ENCODE measurements at places on chromosomes 4 and X.

DNA sequence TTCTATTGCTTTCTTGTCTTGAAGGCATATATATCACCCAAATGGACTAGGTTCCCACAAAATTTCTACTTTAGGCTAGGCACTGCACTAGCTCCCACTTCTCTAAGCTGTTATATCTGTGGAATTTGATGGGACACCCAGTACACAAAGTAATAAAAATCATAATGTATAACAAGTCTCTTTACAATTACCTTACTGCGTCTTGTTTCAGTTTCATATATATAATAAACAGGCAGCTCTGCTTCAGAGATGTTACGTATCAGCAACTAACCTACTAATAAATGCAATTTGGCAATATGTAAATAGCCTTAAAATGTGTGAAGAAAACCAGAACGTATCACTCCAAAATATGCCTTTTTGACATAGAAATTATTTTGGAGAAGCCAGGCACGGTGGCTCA is 42.0 kb upstream of the UGDH start:
- no peak for DNase-seq

- no peak for DNase-seq
These were observed 1.3 kb downstream of the MTHFD2L start for GRCh38 chr4:74159143-74159709.

DNA sequence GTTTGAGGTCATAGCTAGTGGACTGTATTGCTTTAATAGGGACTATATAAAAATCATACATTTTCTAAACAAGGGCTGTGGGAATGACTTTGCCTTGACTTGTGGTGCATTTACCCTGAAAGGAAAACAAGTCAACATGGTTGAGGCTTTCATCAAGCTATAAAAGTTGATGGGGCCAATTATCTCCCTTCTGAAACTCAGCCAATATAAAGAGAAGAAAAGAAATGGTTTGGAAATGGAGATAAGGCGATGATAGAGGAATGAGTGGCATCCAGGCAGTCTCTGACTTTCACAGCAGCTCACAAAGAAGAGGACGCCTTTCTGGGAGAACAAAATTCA is 118.7 kb downstream of the SMARCA1 start:
- no peak for DNase-seq

- DNase-seq, result no peak
These were observed 49.7 kb upstream of the KIAA1210 start for GRCh38 chrX:119177278-119177677.

DNA sequence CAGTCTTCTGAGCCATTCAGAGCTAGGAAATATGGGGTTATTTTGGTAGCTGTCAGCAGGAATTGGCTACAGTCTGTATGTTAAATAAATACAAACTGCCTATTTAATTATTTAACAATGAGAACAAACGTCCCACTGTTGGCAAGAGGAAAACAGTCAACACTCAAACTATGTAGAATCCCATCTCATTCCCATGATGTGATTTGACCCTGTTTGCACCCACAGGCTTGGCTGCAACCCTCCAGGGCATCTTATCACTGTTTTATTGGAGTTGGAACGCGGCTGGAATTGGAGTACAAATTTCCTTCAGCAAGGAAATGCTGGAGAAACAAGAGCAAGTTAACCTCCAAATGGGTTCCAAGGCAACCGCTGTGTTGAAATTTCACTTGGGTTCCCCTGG is 124.0 kb downstream of the KIT start:
- no peak for DNase-seq

- DNase-seq, result no peak
These were observed 8.3 kb downstream of the GPRIN3 start for GRCh38 chr4:89299153-89299791.

DNA sequence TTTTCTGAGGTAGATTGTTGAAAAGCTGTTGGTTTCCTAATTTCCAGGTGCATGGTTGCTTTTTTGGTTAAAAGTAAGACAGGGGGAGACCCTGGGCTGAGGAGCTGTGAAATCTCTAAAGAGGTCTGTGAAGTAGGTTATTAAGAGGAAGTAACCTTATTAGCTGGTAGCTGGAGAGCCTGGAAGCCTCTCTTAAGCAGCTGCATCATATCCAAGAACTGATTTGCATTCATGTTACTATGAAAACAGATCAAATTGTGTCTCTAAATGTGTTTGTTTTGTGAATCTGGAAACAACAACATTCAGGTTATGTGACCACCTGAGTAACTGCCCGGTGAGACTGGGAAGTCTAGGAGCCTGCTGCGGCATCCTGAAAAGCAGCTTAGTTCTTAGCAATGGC is 54.1 kb downstream of the ARHGAP10 start:
- no peak for DNase-seq

DNA sequence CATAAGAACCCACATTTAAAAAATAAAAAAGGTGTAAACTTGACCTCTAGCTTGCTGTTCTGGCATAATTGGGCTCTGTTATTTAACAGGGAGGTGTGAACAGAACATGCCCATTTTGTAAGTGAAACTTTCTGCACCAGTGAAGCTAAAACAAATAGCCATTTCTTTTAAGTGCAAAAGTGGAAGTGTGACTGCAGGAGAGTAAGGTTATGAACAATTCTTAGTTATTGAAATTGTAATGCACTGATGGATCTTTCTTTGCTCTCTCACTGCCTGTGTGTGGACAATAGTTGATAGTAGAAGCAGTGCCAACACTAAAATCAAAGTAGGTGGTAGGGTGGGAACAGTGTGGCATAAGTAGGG is 12.6 kb downstream of the P2RY10 start:
- DNase-seq, result no peak

DNA sequence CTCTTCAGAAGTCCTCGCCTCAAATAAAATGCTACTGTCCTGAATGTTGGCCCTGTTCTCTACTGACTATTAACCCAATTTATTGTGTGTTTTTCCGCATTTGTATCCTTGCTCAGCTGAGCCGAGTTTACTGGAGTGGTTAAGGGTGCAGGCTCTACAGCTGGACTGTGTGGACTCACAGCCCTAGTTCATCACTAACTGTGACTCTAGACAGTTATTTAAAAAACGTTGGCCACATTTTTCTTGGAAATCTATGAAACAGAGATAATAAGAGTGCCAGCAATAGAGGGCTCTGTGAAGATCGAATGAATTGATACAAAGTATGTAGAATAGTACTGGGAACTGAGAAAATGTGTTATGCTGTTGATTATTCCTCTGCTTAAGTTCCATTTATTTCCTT is 2.9 kb upstream of the GUF1 start:
- DNase-seq, result no peak

- no peak for DNase-seq
These were observed 19.7 kb downstream of the FAM47E start for GRCh38 chr4:76271248-76271647.

GRCh38 chrX:11992271-11992670 is 146.0 kb upstream of the FRMPD4 start:
- DNase-seq, result no peak

- DNase-seq, result no peak
These were observed at the start of gene IRAK1 for GRCh38 chrX:154019633-154020528. IRAK1 (minus strand) TSS chrX:154019902; CDS start chrX:154019812, 90 bp downstream.

- no peak for DNase-seq
These were observed 54.7 kb downstream of the FAM193A start for GRCh38 chr4:2591189-2591588.

GRCh38 chr4:136573460-136573859 is 958.8 kb downstream of the PCDH18 start:
- DNase-seq, result no peak

- no peak for DNase-seq
These were observed 79.7 kb upstream of the BCOR start for GRCh38 chrX:40177489-40177888.

DNA sequence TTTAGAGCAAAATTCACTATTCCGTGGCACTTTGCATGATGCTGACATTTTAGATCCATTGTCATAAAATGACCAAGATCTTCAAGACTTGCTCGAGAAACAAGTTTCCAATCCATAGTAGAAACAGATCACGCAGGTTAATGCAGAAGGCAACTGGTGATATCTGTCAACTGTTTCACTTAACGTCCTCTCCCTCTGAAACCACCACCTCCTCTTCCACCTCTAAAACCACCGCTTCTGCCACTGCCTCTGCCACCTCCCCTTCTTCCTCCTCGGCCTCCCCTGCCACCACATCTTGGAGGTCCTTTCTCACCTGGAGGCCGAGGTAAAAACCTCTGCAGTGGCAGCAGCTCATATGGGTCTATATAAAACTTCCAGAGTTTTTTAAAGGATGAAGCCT is 84.6 kb upstream of the IRF2 start:
- no peak for DNase-seq

GRCh38 chr4:165539801-165540200 is 161.0 kb downstream of the CPE start:
- DNase-seq, result no peak

GRCh38 chr4:31192341-31192740 is 472.2 kb downstream of the PCDH7 start:
- DNase-seq, result no peak

DNA sequence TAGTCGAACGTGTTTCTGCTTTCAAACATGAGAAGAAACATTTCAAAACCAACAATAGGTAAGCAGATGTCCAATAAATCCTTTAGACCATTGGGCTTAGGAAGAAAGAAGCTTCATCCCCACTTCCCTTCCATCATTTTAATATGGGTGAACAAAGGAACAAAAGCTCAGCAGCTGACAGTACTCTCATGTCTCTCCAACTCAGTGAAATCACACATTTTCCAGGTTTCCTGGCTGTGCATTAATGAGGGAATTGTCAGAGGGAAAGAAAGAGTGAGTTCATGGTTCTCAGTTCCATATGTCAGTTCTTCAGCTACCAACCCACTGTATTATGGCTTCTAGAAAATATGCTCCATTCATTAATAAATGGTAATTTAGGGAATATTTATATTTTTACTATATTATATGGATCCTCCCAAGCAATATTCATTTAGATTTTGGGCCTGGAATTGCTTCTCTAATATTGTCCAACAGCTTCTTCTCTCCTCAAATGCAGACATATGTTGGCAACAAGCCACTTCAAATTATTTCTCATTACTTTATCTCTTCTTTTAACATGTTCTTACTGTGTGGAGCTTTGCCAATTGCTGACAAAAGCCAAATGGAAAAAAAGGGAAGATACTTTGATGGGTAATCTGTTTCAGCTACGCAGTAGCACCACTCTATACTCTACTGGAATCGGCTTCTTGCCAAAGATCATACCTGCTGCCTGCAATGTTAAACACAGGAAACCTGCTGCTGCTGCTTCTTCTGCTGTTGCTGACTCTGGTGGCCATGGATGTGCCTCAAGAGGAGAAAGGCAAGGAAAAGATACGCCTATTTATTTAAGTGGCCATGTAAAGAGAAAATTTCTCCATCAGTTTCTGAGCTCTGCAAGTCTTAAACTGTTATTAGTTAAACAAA is 1757.6 kb downstream of the ARAP2 start:
- DNase-seq, result no peak

- peak; percentile 60 for DNase-seq
These were observed 92.4 kb upstream of the AP1S2 start for GRCh38 chrX:15946783-15947580.

GRCh38 chrX:11266573-11267003 is 26.6 kb upstream of the AMELX start:
- DNase-seq, result no peak

DNA sequence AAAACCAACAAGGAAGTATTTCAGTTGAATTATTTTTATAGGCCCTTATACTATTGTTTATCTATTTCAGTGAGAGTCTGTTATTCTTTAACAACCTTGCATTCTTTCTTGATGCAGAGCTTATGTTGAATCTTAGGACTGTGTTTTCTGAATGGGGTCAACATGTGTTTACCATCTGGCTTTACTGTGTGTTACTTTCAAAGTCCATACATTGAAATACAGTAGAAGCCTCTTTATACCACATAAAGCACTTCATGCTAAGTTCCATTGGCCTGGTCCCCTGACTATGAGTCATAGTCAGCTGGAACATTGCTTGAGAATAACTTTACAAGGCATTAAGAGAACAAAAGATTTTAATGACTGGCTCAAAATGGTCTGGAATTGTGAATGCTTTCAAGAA is 152.6 kb downstream of the GASK1B start:
- peak; percentile 88 for DNase-seq

DNA sequence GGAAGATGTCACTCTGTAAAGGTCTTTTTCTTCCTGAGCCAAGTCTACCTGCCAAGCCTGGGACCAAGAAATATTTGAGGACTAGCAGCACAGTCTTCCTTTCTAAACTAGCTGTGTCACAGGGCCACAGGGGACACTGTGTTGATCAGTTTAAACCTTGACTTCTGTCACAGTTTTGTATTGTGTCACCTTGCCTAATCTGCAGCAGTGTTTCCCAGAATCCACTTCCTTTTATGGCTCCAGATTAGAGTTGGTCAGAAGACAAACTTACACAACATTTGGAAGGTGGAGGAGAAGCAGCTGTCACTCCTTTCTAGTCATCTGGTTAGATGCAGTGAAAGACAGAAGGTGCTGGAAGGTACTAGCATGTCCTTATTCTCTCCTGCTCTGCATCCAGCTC is 143.1 kb upstream of the BCOR start:
- no peak for DNase-seq

DNA sequence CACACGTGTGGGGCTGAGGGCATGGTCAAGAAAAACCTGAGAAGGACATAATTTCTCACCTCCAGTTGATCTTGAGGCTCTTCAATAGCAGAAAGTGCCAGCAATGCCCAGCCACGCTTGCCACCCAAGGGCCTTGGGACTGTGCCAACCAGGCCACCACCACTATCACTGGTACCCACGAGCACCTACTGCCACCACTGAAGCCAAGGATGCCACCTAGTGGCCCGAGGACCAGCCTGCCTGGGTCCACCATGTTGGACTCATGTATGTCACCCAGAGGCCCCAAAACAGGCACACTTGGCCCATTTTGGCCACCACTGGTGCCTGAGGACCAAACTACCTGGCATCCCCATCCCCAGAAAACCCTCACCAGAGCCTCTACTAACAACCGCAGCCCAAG is 191.8 kb downstream of the ADAM29 start:
- DNase-seq, result no peak

DNA sequence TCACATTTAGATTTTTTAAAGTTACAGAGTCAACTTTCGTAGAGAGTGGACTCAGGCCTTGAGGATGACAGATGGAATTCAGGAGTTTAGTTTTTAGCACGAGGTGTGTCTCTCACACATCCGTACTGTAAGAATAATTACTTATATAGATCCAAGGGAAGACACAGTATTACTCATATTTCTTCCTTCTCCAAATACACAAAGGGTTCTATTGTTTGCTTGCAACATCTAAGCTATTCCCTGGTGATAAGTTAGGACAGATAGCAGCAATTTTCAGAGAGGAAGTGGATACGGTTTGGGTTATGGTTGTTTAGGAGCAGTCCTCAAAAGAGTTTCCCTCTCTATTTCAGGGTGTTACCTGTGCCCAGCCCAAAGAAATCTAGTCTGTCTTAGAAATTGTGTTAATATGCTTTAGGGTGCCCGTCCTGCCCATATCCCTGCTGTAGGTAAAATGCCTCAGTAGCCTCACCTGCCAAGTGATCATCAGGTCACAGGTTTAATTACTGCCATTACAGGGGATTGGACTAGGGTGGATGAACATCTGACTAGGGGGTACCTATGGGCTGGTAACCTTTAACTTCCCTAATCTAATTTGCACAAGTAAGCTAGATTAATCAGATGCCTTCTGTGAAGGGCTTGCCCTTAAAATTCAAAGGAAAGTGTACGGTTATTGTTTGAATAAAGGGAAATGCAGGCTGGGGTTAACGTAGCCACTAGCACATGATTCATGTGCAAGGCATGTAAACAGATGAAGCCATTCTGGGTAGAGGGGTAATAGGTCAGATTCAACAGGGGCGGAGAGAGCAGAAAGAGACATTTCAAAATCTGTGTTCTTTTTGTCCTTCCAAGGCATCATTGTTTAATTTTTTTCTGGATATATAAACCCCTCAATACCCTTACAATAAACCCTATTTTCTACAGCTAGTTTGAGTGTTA is 8.7 kb upstream of the PPP3CA start:
- peak; percentile 77 for DNase-seq

GRCh38 chr4:22264261-22264660 is 251.6 kb downstream of the ADGRA3 start:
- DNase-seq, result no peak

- DNase-seq, result peak; percentile 75
These were observed 121.2 kb downstream of the GASK1B start for GRCh38 chr4:158051401-158052235.

All from astrocyte of the cerebellum (primary cell).